Suppressor macrophage (primary cell): ENCODE measurements at places on chromosomes 3 and 15.
A peak's percentile ranks its signal among the peaks of the same experiment; 100 is the strongest.

DNA sequence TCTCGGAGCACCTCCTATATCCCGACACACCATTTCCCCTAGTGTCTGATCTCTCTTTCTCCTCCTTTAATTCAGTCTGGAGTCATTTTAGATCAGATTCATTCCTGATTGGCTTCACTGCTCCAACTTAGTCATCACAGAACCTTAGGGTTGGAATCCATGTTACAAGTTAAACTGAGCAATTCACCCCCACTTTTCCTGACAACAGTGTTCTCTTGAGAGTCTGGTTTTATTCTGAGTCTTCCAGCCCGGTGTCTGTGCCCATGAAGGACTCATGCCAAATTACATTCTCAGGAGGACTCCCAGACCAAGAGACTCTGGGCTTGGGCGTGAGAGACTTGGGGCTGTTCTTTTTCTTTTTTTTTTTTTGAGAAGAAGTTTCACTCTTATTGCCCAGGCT, 57.5 kb downstream of the LPP start:
- DNase-seq, result no peak

DNA sequence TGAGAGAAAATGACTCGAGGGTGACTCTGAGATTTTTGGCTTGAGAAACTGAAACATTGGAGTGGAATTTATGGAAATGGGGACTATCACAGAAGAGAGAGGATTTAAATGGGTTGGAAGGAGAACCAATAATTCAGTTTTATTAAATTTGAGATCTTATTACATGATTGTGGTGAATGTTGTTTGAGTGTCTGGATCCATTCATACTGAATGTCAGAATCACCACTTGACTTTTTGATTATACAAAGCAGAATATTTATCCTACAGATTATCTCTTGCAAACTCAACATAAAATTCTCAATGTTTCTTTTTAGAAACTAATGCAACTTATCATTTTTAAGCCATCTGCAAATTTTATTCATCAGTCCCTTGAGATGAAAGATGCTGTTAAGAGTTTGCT, 332.8 kb downstream of the CNTN3 start:
- DNase-seq, result no peak

GRCh38 chr3:196360586-196360985, 22.4 kb upstream of the TM4SF19 start:
- DNase-seq, result no peak

DNA sequence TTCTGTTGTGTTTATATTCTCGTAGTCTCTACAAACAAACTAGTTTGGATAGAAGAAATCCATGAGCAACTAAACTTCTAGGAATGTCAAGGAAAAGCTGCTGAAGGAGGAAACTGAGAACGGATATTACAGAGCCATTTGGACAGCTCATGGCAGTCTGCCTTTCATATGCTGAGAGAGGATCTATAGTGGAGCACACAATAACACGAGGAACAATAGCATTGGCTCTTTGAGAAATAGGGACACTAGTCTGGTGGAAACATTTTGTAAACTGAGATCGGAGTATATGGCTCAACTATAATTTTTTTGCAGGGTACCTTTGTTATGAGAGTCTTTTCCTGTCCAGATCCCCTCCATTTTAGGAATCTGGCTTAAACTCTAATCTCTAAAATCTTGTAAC, 200.5 kb downstream of the CLSTN2 start:
- DNase-seq, result no peak

DNA sequence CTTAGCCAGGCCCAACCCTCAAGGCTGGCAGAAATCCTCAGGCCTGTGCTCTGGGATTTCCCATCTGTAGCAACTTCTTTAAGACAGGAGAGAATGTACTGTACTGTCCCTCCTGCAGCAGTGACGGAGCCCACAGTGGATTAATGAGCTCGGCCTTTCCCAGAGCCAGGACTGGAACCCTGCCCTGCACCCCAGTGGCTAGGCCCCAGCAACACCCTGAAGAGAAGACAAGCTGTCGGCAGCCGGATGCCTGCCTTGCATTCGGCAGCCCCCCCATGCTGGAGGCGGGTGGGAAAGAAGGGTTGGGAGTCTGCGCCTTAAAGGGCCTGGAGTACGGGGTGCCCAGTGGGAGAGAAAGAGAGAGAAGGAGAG, 32.0 kb downstream of the KLHL25 start:
- DNase-seq, result no peak

- DNase-seq, result no peak
Observed at GRCh38 chr3:17507480-17507879, 235.0 kb downstream of the TBC1D5 start.

DNA sequence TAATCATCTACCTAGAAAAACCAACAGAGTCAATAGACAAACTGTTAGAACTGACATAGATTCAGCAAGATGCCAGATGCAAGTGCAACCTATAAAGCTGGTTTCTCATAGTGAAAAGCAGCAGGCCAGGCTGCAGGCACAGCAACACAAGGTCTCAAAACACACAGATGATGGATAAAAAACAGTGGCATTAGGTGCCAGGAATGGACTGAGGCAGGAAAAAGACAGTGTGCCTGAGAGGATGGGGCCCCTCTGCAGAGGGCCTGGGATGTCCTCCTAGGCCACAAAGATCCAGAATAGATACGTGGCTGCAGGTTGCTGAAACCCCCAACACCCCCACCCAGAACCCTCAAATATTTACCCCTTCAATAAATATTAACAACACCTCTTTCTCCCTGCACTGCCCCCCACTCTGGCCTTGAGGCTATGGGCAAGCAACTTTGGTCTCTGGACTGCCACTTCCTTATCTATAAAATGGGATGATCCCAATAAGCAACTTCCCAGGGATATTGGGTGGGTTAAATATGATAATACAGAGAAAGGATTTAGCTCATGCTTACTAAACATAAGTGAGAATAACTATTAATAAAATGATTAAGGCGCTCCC, 35.2 kb upstream of the FGD5 start:
- DNase-seq, result no peak

DNA sequence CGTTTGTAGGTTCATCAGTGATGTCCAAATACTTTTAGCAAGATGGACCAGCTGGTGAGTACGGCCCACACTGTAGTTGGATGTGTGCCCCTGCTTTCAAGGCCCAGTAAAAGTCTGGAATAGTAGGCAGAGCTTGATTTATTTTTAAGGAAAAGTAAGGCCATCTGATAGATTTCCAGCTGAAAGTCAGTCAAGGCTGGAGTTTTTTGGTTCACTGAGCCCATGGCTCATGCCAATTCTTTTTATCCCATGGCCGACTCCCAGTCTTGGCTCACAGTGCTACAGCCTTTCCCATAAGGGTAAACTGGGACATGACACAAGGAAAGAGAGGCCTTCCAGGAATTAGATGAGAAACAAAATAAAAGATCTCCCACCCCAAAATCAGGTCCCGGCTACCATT, 13.5 kb downstream of the CCDC80 start:
- DNase-seq, result no peak

DNA sequence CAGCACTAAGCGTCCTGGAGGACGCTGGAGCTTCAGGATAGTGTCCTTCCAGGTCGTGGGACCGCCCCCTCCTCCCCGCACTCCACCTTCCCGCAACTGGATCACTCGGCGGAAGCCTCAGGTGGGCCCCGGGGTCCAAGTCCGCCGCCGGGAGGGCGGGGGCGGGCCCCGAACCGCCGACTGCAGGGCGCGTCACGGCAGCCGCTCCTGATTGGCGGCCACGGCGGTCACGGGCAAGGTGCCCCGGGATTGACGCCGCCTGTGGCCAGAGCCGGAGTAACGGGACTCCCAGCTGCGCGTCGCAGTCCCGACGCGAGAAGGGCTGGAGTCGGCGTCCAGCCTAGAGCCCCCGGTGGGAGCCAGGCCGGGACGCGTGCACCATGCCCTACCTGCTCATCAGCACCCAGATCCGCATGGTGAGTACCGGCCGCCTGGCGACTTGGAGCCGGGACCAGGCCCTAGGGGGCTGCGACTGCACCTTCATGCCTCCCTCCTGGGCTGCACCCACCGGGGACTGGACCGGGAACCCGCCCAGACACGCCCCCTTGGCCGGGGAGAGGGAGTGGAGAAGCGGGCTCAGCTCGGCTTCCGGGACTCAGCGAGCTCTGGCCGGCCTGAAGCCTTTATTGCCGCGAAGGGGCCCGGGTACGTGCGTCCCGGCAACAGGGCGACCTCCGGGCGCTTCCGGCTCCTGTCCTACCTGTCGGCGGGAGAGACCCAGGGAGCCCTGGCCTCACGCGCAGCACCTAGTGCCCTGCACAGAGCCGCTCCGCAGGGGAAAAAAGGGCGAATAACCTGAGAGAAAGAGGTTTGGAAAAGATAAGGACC, at the start of gene GCHFR:
TSS of gene GCHFR (plus strand) at position 268 of the 828 bp plus-strand sequence. CDS start at position 381, 113 bp downstream.
- peak; percentile 77 for DNase-seq

DNA sequence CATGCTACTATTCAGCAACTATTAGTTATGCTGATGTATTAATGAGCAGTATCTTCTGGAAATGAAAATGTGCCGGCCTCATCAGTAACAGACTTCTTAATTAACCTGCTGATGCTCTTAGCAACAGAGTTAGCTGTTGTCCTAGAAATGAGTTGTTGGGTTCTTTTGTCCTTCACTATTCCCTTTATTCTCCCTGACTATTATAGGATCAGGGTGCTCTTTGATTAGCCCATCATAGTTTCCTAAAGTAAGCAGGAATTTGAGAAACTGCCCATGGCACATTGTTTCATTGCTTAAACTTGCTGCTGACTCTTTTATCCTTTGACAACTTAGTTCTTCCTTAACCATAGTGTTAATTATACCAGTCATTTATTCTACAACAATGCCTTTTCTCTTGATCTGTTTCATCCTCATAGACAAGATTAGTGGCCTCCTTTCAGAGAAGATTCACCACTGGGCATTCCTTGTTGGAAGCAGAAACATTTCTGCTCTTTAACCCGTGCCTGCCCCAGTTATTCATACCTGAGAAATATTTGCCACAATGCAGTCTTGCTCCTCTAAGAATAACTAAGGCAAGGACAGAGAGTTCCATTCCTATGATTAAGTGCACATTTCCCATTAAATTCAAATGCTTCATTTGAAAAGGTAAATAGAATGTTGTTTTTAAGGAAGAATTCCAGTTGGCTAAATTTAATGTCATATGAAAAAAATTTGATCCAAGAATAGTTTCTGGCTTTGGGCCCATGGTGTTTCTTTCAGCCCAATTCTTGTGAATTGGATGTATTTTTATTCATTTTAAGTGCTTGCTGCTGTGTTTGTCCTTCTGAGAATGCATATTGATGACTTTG, 573.3 kb upstream of the TBL1XR1 start:
- DNase-seq, result no peak

DNA sequence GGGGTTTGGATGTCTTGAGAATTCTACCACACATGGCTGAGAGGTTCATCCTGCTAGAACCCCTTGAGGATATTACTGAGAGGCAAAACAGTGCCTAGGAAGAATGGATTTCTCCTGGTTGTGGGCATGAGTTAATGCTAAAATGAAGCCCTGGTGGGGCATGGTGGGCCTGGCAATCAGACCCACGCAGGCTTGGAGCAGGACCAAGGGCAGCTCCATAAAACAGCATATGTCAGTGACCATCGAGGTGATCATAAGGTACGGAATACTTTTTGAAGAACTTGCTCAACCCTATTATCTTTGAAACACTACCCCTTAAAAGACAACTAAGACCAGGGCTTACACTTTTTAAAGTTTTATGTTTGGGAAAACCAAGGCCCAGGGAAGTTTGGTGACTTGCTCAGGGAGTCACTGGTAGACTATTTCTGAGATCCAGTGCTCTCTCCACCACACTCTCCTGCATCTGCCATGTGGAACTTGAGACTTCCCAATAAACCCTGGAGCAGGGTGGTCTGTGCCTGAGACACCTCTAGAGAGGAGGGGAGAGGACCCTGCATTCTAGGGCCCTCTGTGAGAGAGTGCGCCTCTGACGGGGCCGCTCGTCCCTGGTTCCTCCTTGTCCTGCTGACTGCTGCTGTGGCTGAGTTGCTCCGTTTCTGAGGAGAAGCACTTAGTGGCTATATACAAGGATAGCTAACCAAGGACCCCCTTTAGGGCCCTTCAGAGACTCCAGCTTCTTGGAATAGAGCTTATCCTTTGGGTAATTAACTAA, 28.0 kb upstream of the TIMP4 start:
- DNase-seq, result peak; percentile 40

- no peak for DNase-seq
Observed at GRCh38 chr3:168048414-168049330, 47.1 kb downstream of the GOLIM4 start.

DNA sequence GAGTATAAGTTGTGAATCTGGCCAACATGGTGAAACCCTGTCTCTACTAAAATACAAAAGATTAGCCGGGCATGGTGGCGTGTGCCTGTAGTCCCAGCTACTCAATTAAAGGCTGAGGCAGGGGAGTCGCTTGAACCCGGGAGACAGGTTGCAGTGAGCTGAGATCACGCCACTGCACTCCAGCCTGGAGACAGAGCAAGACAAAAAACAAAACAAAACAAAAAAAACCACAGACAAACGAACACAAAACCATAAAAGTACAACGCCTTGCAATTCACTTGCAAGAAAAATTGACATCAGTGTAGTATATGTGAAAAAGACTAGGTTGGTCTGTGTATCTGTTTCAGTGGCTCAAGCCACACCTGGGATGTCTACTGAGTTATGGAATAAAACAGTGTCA, 29.9 kb upstream of the CCDC80 start:
- DNase-seq, result no peak

GRCh38 chr3:13223574-13224237, 150.5 kb upstream of the IQSEC1 start:
- DNase-seq, result no peak

- no peak for DNase-seq
Observed at GRCh38 chr3:140461250-140461649, 216.6 kb upstream of the TRIM42 start.

- DNase-seq, result no peak
Observed at GRCh38 chr3:187880851-187881250, 135.6 kb upstream of the BCL6 start.

GRCh38 chr15:57223345-57223744, 153.0 kb upstream of the CGNL1 start:
- no peak for DNase-seq

DNA sequence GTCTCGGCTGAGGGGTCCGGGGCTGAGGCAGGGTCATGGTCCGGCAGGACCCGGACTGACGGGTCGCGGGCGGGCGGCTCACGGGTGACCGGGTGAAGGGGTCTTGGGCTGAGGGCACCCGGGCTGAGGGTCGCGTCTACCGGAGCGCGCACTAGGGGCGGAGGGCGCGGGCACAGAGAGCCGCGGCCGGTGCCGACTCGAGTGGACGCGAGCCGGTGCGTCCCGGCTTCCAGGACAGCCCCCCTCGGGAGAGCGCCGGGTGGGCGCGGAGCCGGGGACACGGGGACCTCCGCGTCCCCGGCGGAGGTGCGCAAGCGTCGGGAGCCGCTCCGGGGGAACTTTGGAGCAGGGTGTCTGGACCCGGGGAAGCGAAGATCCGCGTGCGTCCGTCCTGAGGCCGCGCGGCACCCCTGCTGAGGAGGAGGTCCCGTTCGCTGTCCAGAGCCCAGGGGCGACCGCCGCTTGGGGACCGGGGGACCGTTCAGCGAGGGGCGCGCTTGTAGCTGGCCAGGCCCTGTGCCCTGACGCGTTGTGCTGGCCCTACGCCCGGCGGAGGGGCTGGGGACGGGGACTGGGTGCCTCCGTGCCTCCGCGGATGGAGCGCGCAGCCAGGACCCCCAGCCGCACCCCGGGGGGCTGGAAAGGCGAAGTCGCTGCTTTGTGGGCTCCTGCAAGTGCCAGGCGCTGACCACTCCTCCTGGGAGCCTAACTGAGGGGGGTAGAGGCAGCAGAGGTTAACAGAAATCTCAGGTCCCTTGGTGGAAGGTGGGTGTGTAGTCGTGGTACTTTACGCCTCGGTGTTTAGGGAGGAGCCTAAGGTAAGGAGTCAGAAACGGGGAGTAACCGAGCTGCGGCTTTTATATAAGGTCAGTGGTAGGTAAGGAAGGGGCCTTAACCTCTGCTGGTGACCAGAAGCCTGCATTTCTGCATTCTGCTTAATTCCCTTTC, at the start of gene PPARG:
TSS of gene PPARG (plus strand) at position 889 of the 948 bp plus-strand sequence. CDS start 90,642 bp downstream, outside the sequence.
- DNase-seq, result peak; percentile 62

GRCh38 chr15:70509731-70510143, 253.6 kb downstream of the UACA start:
- DNase-seq, result no peak
